ENCODE measurements at places on chromosomes 12 and 14.

- DNase-seq, result no peak
Observed at GRCh38 chr12:51171884-51172514, 936 bp downstream of the TFCP2 start.

GRCh38 chr12:8989413-8989812 lies at the start of gene KLRG1:
Gene KLRG1 (plus strand): TSS chr12:8989546. CDS start chr12:8989636, 90 bp downstream.
- DNase-seq, result peak; percentile 33

DNA sequence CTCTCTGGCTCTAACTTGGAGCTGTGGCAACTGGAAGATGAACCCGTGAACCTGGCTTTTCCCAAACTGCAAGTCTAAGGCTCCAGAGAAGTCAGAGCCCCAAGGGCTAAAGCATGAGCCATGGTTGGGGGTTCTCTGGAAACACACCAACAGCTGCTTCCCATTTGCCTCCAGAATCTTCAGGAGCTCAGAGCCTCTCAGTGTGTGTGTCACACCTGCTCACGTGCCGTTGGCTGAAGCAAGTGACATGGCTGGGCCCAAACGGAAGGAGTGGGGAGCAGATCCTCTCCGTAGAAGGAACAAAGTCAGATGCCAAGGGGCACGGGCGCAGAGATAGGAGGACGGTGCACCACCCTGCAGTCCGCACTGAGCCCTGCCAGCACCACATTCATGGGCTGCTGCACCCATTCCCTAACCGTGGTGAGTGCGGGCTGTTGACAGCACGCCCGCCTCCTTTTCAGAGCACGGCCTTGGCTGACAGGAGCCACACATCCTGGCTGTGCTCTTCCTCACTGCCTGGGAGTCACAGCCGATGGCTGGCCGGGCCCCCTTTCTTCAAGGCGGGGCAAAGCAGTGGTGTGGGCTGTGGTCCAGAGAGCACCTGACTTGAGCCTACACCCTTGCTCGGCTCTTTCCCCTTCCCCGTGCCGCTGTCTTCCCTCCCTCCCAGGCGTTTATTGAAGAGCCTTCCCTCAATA lies 16.6 kb upstream of the TRAF3 start:
- DNase-seq, result no peak

GRCh38 chr12:67982164-67982563 lies 7.1 kb upstream of the IFNG-AS1 start:
- no peak for DNase-seq

- no peak for DNase-seq
Observed at GRCh38 chr14:33280646-33281045, 342.0 kb downstream of the NPAS3 start.

DNA sequence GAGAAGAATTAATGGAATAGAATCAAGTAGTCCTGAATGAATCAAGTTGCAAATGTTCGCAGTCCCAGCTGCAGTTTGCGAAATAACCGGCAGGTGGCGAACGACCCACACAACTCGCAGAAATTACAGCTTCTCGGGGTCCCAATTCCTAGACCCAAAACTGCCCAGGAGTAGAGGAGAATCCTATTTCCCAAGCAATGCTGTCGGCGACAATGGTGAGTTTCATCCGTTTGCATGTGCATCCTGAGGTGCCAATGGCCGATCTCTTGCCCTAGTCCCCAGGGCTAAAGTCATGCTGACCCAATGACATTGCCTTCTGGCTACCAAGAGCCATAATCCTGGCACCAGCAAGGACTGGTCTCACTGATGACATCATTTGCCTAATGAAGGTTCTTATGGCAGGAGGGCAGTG lies 8.5 kb upstream of the ASCL1 start:
- DNase-seq, result no peak

DNA sequence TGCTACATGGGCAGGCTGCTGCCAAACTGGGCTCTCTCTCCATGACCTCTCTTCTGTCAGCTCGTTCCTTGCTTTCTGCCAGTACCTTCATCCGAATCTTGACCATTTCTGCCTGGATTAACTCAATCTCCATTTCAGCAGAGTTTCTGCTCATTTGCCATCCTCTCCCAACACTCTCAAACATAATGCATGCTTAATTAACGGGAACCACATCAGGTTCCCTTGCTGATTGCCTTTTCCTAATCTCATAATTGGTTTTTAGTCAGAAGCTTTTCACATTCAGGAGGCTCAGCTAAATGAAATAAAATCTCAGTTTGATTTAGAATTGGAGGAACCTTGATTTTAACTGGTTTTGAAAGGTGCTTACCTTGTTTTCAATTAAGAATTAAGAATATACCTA lies 127.3 kb downstream of the SLC5A8 start:
- no peak for DNase-seq

DNA sequence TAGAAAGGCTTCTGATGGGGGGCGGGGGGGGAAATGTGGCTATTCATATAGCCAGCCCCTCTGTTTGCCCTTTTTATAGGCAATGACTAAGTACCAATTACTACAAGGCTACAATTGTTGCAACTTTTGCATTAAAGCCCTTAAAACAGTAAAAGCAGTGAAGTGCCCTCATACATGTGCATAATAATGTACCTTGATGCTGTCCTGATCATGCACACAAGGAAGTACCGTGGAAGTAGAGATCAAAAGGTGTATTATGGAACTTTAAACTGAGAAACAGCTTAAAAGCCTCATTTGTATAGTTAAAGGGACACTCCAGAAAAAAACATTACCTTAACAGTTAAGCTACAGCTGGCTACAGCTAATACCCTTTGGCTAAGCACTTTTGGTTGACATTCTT lies 111.8 kb downstream of the PLEKHG7 start:
- no peak for DNase-seq
